Thoracic aorta (tissue), 2 donors: ENCODE measurements at places on chromosomes 6 and 20.

DNA sequence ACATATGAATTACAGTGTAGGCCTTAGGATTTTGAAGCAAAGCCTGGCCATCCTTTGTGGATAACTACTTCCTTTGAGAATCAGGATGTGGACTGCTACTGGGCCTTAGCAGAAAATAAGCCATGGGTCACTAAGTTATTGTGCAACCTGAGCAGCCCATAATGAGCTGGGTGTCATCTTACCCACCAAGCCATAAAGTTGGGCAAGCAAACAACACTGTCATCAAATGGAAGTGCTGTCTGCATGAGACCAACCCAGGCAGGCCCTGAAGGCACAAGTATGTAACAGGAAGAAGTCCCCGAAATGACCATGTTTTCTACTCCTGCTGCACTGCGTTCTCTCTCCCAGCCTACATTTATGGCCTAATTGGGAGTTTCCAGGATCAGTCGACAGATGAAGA lies 205.6 kb upstream of the GGTLC1 start:
- DNase-seq, result no peak

GRCh38 chr6:34095136-34095505 lies 50.8 kb downstream of the GRM4 start:
- no peak for DNase-seq

- DNase-seq, result no peak
These were observed 41.9 kb upstream of the PLN start for GRCh38 chr6:118506071-118506638.

- DNase-seq, result no peak
These were observed 2.7 kb upstream of the LY6G5C start for GRCh38 chr6:31683591-31683990.

DNA sequence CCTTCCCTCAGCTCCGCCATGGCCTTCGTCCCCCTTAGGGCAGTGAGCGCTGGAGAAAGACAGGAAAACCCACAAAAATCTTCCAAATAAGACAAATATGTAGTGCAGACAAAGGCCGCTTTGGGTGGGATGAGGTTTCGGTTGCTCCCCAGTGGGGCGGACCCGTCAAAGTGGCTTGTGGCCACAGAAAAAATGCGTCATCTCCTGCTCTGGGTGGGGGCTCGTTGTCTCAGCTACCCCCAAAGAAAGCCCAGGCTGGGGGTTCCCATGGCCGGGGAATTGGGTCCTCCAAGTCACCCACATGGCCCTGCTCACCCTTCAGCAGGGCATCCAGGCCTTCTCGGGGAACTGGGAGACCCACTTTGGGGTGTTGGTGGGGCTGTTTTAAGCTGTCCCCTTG lies 21.9 kb upstream of the SCUBE3 start:
- no peak for DNase-seq

DNA sequence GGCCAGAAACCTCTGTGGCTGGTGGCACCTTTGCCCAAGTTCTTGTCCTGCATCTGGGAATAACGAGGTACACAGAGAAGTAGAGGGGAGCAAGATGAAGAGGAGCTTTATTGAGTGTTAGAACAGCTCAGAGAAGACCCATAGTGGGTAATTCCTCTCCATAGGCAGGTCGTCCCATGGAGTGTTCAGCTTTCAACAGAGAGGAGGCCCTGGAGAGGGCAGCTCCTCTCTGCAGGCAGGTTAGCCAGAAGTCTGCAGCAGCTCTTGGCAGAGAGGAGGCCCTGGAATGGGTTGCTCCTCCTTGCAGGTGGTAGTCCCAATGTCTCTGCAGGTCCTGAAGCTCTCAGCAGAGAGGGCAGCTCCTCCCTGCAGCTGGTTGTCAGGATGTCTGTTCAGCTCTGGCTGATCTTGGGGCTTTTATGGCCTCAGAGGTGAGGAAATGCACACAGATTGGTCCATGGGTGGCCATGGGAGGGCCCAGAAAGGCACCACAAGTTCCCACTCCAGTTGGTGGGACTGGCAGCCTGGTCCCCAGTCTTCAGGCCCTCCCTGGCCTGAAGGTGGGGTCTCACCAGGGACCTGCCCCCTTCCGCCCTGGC lies 89.0 kb downstream of the IPCEF1 start:
- DNase-seq, result no peak

DNA sequence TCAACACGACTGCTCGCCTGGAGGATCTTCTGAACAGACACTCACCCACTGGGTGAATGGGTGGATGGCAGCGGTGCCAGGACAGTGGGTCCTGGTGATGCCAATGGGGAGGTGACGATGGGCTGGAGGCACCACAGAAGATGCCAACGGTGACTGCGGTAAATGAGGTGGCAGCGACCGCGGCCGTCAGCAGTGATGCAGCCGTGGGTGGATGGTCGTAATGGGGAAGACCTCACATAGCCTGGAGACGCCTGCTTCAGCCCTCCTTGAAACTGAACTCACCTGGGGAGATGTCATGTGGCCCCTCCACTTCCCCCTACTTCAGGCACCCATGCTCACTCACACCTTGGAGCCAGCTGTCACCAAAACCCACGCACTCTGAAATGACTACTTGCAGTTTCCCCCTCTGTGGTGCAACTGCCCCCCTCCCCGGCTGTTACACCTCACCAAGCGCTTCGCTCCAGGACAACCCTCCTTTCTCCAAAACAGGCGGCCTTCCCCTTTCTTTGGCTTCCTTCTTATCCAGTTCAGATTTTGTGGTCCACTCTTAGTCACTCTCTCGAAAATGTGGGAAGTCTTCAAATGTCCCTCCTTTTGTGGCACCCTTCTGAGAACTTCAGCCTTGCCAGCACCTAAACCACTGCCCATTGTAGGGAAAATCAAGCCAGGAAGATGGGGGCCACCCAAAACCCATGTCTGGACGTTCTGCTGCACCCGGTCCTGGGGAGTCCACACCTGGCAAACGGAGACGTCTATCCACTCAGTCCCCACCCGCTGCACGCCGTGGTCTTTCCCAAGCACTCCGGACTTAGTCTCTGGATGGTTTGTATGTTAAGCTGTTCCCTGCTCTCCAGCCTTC lies 10.4 kb upstream of the ABHD16B start:
- no peak for DNase-seq

GRCh38 chr6:116430860-116431259 lies 30.3 kb upstream of the CALHM6 start:
- no peak for DNase-seq

- no peak for DNase-seq
These were observed 82.5 kb downstream of the TRIM27 start for GRCh38 chr6:28841290-28841689.

GRCh38 chr20:22403632-22404361 lies 180.6 kb downstream of the FOXA2 start:
- no peak for DNase-seq

- no peak for DNase-seq
These were observed 552.7 kb downstream of the NKAIN2 start for GRCh38 chr6:124356276-124356810.

DNA sequence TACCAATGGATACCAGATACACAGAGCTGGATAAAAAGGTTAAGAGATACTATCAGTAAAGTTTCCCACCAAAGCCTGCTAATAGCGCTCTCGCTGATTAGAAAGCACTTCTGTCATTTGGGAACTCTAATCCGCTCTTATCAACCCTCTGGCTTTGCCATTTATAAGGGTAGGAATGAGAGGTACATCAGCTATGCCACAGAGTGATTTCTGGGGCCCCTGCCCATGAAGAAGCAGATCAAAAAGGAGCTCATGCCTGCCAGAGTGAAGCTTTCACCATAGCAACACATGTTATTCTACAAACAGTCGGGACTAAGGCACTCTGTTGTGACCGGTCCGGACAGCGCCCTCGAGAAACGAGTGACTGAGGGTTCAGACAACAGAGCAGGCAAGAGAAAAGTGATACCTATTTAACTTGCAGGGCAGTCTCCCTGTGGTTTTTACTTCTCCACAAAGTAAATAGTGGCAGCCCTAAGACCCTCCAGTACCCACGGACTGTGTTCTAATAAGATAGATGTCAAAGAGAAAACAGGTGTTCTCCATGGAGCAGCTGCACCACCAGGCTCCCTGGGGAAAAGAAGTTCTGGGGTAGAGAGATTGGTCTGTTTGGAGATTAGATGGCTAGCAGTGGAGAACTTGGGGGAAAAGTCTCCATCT lies 5.6 kb downstream of the TRAM2 start:
- DNase-seq, result no peak

DNA sequence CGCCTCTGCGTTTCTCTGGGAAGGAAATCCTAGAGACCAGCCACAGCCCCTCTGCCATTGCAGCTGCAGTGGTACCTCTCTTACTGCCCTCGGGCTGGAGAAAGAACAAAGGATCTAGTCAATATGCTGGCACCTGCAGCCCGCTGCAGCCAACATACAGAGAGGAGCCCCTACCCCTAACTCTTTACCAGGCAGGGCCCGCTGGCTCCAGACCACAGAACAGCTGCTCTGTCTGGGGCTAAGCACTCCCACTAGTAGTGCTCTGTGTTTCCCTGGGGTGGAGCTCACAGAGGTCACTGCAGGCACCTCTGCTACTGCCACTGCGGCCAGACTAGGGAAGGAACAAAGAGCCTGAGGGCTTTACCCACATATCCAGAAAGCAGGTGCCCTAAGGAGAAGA lies 93.8 kb upstream of the IMPG1 start:
- no peak for DNase-seq

DNA sequence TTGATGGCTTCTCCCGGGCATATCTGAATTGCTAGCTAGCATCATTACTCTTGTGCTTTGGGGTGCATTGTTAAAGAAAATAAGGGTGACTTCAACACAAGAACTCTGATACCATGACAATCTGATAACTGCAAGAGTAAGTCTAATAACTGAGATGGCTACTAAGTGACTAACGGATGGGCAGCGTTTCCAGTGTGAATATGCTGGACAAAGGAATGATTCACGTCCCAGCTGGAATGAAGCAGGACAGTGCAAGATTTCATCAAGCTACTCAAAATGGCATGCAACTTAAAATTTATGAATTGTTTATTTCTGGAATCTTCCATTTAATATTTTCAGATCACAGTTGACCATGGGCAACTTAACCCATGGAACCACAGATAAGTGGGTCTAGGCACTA lies 31.7 kb downstream of the MOXD1 start:
- no peak for DNase-seq

- DNase-seq, result no peak
These were observed 24.0 kb downstream of the SLC13A3 start for GRCh38 chr20:46627234-46627633.

- no peak for DNase-seq
These were observed 502.4 kb upstream of the PTCHD4 start for GRCh38 chr6:48613231-48613949.

GRCh38 chr6:75855052-75855451 lies 106.0 kb downstream of the MYO6 start:
- no peak for DNase-seq

GRCh38 chr6:140809694-140810101 lies 1323.0 kb upstream of the GJE1 start:
- no peak for DNase-seq

DNA sequence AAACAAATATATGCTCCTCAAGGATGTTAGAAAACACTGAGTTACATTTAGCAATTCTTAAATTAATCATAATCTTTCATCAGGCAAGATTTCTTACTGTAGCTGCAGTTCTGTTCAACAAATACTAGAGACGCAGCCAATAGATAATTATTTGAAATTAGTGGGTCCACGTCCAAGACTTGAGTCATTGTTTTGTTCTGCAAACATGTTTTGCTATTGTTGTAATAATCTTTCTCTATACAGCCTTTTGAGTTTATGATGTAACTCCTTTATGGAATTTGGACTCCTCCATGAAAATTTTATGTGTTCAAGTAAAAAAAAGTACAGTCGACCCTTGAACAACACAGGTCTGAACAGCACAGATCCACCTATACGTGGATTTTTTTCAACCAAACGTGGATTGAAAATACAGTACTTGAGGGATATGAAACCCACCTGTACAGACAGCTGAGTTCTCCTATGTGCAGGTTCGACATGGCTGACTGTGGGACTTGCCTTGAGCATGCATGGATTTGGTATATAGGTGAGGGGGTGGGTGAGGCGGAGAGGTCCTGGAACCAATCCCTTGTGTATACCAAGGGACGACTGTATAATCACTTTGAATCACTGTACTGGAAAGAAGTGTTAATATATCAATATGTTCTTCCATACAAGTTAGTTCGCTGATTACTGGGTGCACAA lies 41.3 kb upstream of the SLC22A16 start:
- no peak for DNase-seq

GRCh38 chr6:57021086-57021720 lies 25.3 kb upstream of the KIAA1586 start:
- DNase-seq, result no peak

GRCh38 chr20:60132162-60132826 lies 174.1 kb downstream of the CDH26 start:
- no peak for DNase-seq

DNA sequence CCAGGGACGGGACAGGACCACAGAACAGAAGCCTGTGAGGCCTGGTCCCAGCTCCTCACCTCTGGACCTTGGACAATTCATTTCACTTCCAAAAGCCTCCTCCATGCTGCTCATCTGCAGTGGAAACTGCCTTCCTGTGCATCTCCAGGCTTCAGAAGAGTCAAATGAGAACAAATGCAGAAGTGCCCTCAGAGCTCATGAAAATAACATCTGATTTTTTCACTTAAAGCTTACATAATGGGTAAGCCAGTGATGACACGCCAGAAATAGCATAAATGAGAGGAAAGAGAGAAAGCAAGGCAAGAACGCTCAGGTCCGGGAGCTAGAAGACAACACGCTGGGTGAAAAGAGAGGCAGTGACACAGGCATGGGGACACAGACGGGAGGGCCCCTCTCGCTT lies 7.9 kb downstream of the CNKSR3 start:
- no peak for DNase-seq

DNA sequence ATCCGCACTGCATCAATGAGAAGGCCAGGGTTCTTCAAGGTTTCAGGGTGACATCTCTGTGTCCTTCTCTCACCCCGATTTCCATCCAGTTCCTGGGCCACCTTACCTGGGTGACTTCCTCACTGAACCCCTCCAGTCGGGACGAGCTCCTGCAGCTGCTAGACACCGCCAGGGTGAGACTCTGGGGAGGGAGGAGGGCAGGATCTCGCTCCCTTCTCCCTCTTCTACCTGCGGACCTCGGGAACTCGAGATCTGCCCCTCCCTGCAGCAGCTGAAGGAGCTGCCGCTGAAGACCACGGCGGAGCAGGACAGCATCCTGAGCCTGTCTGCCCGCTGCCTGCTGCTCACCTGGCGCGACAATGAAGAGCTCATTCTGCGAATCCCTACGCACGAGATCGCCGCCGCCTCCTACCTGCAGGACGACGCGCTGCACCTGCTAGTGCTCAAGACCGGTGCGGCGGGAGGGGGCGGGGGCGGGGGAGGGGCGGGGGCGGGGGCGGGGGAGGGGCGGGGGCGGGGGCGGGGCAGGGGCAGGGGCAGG lies 7.5 kb downstream of the CCM2L start:
- DNase-seq, result no peak

- no peak for DNase-seq
These were observed 131.5 kb upstream of the RALGAPA2 start for GRCh38 chr20:20843982-20844381.

DNA sequence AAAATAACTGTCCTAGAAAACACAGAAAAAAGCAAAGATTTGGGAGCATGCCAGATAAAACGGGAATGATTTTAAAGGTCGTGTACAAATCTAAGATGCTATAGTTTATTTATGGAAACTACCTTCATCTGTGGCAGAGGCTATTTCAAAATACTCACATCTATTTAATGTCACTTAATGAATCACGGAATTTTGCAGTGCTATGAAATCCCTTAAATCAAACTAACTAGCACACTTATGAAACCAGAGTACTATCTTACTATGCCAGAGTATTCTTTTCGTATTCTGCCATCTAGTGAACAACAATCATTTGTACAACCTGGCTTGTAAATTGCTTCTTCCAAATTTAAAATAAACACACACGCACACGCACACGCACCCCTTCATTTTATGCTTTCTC lies 77.9 kb upstream of the BMP5 start:
- DNase-seq, result no peak

GRCh38 chr6:170234419-170234818 lies 56.5 kb downstream of the DLL1 start:
- DNase-seq, result no peak

- no peak for DNase-seq
These were observed 236.3 kb downstream of the OTOR start for GRCh38 chr20:16984481-16984880.
